ENCODE measurements at places on chromosomes 16 and 17. TPM values are rescaled to one million over a fixed set of nuclear protein-coding genes. Genes with fewer than 3 reads are reported as not detected.

NPIPA2 gene
- 19.5 TPM for total RNA-seq

RNF222 gene
- total RNA-seq, result not detected

KRT9 gene
- total RNA-seq, result not detected

HOXB5 gene
- total RNA-seq, result not detected

DNA sequence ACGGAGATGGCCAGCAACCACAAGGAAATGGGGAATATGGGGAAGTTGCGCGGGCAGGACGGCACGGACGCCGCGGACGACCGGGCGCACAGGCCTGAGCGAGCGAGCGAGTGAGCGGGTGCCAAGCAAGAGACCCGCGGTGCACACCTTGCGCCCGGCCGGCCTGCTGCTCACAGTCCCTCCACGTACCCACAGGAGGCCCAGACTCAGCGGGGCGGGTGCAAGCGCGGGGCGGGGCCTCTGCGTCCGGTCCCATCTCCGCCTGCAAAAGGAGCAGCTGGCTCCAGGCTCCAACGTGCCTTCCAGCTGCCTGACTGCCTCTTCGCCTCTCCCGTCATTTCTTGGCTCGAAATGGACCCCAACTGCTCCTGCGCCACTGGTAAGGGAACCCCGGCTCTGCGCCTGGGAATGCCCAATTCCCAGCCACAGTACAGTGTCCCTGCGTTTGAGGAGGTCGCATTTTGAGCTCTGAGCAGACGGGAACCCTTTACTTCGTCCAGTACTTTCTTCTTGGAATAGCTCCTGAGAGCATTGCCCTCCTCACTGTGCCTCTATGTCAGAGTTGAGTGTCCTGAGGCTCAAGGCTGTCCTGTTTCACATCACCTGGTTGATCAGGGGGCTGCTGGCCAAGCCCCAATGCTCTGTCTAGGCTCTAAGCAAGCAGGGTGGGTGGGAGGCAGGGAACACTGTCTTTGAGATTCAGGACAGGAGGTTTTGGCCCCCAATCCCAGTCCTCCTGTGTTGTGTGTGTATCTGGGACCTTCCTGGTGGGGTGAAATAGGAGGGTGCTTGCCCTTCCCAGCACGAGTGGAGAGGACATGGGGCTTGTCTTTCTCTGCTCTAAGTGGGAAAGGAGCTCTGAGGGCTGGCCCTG, 8.1 kb upstream of the MT1E start:
- peaks cover 49% of the 10 kb centered on the region for H3K4me1 ChIP-seq
- H3K27me3 ChIP-seq, result peaks cover 95% of the 10 kb centered on the region
- H3K27ac ChIP-seq, result no peak overlapping the region

DNA sequence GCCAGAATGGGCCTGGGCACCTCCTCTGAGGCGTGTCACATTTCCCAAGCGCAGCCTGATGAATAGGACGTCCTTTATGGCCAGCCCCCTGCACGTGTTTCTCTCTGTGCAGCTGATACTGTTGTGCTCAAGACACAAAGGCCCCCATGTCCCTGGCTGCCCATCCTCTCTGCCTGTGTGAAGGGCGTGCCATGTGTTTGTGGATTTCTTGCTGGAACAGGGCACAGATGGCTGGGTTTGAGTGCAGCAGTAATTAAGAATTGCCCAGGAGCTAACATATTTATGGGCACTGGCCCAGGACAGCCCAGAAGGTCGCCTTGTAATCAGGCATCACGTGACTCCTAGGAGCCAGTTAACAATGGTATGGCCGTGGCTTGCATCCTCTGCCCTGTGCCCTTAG, 181.1 kb downstream of the CCDC182 start:
- no peaks in the 10 kb centered on the region for H3K36me3 ChIP-seq
- H3K27ac ChIP-seq, result no peak overlapping the region
- H3K4me1 ChIP-seq, result peaks cover 8% of the 10 kb centered on the region
- H3K27me3 ChIP-seq, result no peaks in the 10 kb centered on the region
- H3K4me3 ChIP-seq, result no peak overlapping the region
- no peak for DNase-seq

- peaks cover 5% of the 10 kb centered on the region for H3K4me1 ChIP-seq
- H3K27me3 ChIP-seq, result no peaks in the 10 kb centered on the region
- no peaks in the 10 kb centered on the region for H3K36me3 ChIP-seq
- H3K4me3 ChIP-seq, result no peak overlapping the region
- H3K27ac ChIP-seq, result no peak overlapping the region
These were observed 33.6 kb upstream of the MED13 start for GRCh38 chr17:62098623-62099231.

GRCh38 chr16:68179196-68179795, 56.6 kb downstream of the ESRP2 start:
- H3K4me3 ChIP-seq, result no peak overlapping the region
- peaks cover 38% of the 10 kb centered on the region for H3K36me3 ChIP-seq
- H3K27ac ChIP-seq, result no peak overlapping the region
- no peak for DNase-seq
- H3K27me3 ChIP-seq, result no peaks in the 10 kb centered on the region

DNA sequence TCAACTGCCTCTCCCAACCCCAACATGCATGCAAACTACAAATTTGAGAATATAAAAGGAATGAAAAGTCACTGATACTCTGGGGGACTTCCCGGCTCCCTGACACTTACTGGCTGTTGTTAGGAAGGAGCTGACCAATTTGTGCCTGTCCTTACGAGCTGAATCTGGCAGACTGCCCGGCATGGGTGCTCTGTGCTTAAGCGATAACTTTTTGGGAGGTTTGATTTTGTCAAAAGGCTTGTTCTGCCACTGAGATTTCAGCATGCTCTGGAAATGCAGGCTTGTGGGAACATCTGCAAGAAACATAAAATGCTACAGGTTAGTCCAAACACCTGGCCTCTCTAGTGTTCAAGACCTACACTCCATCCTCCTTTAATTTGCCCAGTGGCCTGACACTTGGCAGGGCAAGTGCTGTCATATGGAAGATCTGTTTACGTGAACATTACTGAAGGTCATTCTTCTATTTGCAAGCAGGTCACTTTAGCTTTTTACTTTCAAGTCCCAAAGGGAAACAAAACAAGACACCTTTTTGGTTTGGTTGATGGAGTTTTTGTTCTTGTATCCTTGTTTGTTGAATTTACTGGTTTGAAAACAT, 40.6 kb downstream of the STH start:
- H3K27me3 ChIP-seq, result no peaks in the 10 kb centered on the region
- H3K27ac ChIP-seq, result no peak overlapping the region
- no peak overlapping the region for H3K4me3 ChIP-seq
- peaks cover 79% of the 10 kb centered on the region for H3K36me3 ChIP-seq
- peaks cover 9% of the 10 kb centered on the region for H3K4me1 ChIP-seq

- peak; percentile 63 for DNase-seq
- H3K27ac ChIP-seq, result peak overlapping the region; percentile 17
- H3K4me1 ChIP-seq, result peaks cover 55% of the 10 kb centered on the region
These were observed 881 bp downstream of the MLLT6 start for GRCh38 chr17:38705803-38706504.

DNA sequence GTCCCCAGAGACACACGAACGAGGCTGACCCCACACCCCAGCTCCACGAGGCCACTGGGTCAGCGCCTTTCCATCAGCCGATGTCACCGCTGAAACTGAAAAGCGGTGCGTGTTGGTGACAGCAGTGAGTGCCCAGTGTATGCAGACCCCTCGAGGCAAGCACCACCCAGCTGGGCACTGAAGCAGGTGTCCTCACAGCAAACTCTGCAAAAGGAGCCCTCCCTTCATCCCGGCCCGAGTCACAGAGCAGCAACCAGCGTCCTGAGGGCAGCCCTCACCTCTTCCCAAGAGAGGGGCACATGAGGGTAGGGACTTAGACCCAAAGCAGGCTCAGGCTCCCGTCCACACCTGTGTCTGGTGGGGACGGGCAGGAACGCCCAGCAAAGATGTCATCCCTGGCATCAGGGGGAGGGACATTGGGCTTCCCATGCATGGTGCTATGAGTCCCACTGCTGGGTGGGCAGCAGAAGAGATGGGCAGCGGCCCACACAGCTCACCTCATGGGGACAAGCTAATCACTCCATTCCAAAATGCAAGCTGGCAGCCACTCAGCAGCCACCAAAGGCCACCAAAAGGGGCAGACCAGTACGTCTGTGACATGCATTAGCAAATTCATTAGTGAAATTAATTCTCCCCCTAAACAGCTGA, 49.2 kb downstream of the RBFOX3 start:
- H3K4me1 ChIP-seq, result 0 out of 2 replicates have a peak, but pooled peaks cover 2% of the 10 kb centered on the region
- no peak overlapping the region for H3K27ac ChIP-seq
- no peak for DNase-seq
- no peaks in the 10 kb centered on the region for H3K27me3 ChIP-seq
- no peak overlapping the region for H3K4me3 ChIP-seq
- no peaks in the 10 kb centered on the region for H3K36me3 ChIP-seq

DNA sequence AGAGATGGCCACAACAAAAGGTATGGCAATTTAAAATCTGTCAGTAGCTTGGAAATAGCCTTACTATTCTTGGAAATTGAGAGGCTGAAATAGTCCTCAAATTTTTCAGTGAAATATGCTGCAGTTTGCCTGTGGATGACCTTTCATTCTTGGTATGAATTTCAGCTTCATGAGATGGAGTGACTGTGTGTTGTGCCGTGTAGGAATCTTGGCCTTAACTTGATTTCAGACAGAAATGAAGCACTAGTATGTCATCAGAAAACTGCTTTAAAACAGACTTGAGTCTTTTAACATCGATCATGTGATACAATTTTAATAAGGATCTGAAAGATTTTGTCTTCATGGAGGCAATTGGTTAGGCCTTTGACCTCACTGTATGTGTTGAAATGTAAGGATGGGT, 247.2 kb downstream of the CNTNAP4 start:
- no peak for DNase-seq
- H3K27me3 ChIP-seq, result no peaks in the 10 kb centered on the region
- no peak overlapping the region for H3K27ac ChIP-seq
- peaks cover 20% of the 10 kb centered on the region for H3K4me1 ChIP-seq

DNA sequence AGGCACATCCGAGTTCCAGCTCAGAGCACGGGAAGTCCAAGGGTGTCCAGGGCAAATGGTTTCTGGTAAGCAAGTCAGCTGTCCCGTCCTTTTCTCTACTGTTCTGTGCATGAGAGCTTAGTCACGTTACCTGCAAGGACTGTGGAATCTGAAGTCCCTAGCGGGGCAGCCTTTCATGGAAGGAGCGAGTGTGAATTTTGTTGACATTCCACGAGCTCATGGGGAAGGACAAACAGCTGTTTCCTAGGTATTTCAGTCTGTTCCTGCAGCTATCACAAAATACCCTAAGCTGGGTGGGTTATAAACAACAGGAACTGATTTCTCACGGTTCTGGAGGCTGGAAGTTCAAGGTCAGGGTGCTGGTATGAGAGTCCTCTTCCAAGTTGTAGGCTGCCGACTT, 109.2 kb downstream of the SDR42E1 start:
- no peaks in the 10 kb centered on the region for H3K27me3 ChIP-seq
- no peak overlapping the region for H3K4me3 ChIP-seq
- H3K27ac ChIP-seq, result no peak overlapping the region
- DNase-seq, result no peak

DNA sequence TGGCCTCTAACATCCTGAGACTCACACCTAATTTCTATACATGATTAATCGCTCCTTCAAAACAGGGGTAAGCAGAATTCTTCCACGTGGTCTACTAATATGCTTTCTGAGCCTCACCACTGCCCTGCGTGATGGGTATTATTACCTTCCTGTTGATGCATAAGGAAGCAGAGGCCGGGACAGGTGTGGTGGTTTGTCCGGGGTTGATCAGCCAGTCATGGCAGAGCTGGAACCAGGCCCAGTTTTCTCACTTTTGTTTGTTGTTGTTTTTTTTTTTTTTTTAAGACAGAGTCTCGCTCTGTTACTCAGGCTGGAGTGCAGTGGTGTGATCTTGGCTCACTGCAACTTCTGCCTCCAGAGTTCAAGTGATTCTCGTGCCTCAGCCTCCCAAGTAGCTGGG, 31.2 kb downstream of the RNF135 start:
- peaks cover 8% of the 10 kb centered on the region for H3K27me3 ChIP-seq
- DNase-seq, result no peak
- no peak overlapping the region for H3K4me3 ChIP-seq
- H3K27ac ChIP-seq, result no peak overlapping the region

DNA sequence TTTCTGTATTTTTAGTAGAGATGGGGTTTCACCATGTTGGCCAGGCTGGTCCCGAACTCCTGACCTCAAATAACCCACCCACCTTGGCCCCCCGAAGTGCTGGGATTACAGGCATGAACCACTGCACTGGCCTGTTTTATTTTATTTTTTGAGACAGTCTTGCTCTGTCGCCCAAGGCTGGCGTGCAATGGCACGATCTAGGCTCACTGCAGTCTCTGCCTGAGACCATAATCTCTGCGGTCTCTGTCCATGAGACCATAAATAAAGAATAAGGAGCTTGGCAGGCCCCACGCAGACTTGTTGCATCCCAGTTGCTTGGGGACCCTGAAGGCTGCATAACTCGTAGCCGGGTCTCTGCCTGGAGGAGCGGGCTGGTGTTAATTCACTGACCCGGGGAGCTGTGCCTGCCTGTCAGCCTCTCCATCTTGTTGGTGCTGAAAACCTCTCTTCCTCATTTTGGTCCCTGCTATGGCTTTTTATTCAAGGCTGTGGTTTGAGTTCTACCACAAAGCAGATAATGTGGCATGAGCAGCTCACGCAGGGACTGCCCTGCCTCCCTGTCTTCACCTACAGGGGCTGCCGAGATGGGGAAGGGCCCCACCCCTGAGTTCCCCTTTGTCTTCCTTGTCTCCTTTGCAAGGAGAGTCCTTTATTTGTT, 82.1 kb downstream of the MSI2 start:
- no peaks in the 10 kb centered on the region for H3K27me3 ChIP-seq
- H3K4me1 ChIP-seq, result peaks cover 53% of the 10 kb centered on the region
- no peak for DNase-seq
- H3K36me3 ChIP-seq, result peaks cover 14% of the 10 kb centered on the region
- peak overlapping the region; percentile 52 for H3K27ac ChIP-seq
- H3K4me3 ChIP-seq, result no peak overlapping the region

Data from WTC11 (cell line).